ENCODE measurements at places on chromosomes 11 and 22.

GRCh38 chr22:33149611-33150010 lies 91.4 kb upstream of the SYN3 start:
- no peak for DNase-seq

DNA sequence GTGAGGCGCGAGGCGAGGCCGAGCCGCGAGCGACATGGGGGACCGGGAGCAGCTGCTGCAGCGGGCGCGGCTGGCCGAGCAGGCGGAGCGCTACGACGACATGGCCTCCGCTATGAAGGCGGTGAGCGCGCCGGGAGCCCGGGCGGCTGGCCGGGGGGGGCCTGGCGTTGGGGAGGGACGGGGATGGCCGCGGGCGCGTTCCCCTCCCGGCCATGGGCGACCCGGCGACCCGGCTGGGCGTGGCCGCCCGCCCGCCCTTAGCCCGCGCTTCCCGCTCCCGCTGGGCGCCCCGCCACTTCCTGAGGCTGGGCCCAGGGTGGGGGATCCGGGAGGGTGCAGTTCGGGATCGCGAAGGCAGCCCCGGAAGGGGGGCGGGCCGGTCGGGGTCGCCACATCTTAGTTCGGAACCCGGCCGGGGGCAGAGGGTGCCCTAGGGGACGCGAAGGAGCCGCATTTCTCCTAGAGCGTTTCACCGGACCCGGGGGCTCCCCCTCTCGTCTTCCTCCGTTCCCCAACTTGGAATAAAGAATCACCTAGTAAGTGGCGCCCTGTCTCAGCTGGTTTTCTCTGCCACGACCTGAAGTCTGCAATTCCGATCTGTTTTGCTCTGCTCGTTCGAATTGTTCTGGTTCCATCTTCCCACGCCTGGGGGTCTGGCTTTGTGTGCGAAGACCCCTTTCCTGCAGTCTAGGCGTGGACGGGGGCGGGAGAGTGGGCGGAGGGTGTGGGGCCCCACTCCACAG lies 536 bp downstream of the YWHAH start:
- peak; percentile 83 for DNase-seq

DNA sequence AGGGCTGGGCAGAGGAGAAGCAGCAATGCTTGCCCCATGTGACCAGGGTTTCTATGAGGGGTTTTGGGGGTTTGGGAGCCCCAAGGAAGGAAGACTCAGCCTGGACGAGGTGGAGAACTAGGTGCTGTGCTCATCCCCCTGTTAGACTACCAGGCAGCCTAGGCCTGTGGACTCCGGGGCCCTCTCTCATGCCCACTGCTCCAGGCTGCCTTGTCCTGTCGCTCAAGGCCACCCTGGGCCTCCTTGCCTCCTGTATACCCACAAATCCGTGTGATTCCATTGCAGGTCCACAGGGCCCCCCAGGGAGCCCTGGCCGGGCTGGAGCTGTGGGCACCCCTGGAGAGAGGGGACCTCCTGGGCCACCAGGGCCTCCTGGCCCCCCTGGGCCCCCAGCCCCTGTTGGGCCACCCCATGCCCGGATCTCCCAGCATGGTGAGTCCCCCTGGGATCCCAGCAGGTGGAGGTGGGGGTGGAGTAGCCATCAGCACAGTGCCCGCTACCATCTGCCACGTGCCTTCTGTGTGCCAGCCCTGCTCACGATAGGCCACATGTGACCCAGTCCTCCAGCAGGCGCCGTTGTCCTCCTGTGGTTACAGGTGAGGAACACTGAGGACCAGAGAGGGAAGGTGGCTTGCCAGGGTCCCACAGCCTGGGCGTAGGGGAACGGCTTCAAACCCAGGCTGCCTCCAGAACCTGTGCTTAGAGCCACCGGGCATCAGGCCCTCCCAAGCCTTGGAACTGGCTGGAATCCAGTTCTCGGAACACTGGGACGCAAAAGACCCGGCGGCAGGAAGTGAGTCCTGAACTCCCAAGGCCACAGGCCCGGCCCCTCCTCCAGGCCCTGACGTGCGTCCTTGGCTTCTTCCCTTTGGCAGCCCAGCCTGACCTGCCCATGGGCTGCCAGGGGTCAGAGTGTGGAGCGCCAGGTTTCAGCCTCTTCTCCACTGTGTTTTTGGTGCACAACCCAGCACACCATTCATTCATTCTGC lies 26.6 kb downstream of the EMID1 start:
- DNase-seq: no peak

DNA sequence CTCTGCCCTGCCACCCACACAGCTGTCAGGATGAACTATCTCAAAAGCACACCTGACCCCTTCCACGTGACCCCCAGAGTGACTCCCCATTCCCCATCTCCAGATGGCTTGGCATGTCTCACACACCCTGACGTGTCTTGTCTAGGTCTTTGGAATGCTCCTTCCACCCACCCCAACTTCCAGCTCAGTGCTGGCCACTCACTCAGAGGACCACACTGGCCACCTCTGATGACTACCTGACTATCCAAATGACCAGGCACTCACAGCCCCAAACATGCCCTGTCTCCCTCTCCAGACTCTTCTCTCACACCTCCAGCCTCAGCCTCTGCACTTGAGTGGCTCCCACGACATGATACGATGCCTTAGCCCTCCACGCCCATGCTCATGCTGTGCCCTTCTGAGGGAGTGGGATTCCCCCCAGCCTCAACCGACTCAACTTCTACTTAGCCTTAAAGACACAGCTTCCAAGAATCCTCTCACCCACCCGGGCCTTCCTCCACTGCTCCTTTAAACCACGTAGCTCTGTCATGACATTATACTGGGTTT lies 259.4 kb downstream of the BUD13 start:
- DNase-seq: no peak

GRCh38 chr11:85827748-85828639 lies 17.1 kb upstream of the SYTL2 start:
- DNase-seq: no peak

DNA sequence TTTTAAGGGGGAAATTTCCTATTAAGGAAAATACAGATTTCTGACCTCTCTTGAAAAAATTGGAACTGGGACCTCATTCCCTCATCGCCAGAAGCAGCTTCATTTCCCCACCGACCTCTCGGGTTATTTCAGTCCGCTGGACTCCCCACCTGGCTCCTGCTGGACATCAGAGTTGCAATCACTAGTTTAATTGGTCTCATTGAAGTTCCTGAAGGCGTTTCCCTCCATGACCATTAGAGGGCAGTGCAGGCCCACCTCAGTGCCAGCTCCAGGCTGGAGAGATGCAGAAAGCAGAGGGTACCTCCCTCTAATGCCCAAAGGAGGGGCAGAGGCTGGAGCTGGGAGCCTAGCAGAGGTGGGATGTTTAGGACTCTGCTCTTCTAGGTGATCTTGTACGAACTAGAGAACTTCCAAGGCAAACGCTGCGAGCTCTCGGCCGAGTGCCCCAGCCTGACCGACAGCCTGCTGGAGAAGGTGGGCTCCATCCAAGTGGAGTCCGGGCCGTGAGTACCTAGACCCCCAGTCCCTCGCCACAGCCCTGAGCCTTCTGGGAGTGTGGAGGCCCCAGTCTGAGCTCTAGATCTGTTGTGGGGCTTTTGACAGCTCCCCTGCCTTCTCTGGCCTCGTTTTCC lies 2.7 kb downstream of the CRYBB3 start:
- DNase-seq: peak; percentile 67

- DNase-seq: peak; percentile 97
Observed at GRCh38 chr22:50507421-50507990, at the start of gene LMF2. TSS of gene LMF2 (minus strand) at chr22:50507702. CDS start at chr22:50507675, 27 bp downstream.

DNA sequence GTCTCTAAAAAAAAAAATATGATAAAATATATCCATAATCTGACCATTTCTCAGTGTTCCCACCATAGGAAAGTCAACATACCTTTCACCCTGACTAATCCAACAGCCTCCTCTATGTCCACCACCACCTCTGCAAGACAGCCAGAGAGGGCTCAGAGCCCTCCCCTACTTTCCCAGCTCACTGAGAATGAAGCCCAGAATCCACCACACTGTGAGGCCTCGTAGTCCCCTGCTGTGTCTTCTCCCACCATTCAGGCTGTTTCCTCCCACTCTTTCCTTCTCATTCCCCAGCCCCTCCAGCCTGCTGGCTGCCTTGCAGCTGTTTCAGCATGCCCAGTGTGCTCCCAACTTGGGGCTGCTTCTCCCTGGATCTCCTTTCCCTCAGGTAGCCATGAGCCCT lies 27.0 kb downstream of the SGSM3 start:
- DNase-seq: no peak

DNA sequence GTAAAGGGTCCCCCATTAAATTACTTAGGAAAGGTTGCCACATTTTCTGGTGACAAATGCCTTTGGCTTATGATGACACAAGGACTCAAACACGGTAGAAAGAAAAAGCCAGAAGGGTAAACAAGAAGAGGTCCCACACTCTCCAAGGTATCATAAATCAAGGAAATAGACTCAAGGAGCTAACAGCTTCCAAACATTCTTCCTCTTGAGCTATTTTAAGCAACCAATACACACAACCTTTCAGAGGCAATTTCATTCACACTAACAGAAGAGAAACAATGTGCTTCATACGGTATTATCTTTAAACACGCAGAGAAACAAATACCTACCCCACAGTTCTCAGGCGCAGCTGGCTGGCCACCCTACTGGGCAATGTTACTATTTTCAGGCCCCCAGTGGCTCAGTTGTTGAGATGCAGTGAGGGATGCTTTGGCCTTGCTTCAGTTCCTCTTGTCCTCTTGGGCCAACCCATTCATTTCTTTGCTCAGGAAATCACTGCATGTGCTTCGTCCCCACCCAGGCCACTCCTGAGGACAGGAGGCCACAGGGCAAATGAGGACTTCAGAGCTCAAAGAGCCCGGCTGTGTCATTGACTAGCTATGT lies 15.8 kb downstream of the ABTB2 start:
- DNase-seq: no peak

GRCh38 chr11:64317961-64318765 lies at the start of gene PRDX5:
TSS of gene PRDX5 (plus strand) at chr11:64318121. CDS start at chr11:64318216, 95 bp downstream.
- DNase-seq: peak; percentile 98

DNA sequence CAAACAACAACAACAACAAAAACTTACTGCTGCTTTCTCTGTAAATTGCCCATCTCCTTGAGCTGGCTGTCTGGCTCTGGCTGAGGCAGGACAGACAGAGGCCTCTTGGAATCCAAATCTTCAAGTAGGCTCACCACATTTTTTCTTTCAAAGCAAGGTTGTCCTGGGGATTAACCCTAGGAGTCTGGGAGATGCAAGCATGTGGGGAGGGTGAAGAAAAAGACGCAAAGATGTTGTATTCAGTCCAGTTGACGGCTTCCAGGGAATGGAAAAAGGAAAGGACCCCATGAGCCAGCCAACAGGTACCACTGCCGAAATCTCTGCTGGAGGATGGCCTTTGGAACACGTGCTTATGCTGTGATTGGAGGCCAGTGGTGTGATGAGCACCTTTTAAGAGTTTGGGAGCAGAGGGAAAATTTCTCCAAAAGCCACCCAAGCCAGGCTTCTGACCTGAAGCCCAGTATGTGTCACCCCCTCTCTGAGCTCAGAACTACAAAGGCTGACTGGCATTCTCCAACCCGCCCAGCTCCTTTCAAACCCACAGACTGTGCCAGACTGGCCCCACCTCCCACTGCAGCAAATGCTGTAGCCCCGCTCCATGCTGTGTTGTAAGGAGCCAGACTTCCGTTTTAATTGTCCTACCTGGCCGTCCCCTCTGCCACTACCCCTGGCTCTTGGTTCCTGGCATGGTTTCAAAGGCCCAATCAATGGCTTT lies 10.8 kb downstream of the BLID start:
- DNase-seq: no peak

DNA sequence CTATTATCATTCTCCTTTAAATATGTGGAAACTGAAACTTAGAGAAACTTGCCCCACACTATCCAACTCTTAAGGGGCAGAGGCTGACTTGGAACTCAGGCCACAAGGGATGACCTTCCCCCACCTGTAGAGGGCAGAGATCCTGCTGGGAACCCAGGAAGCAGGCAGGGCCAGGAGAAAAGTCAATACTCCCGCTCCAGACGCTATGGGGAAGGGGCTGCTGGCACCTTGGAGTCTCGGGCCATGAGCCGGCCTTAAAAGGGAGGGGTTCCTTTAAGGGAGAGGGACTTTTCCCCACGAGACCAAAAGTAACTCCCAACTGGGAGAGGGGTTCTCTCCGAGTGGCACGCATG lies 620 bp upstream of the ANO5 start:
- DNase-seq: no peak

DNA sequence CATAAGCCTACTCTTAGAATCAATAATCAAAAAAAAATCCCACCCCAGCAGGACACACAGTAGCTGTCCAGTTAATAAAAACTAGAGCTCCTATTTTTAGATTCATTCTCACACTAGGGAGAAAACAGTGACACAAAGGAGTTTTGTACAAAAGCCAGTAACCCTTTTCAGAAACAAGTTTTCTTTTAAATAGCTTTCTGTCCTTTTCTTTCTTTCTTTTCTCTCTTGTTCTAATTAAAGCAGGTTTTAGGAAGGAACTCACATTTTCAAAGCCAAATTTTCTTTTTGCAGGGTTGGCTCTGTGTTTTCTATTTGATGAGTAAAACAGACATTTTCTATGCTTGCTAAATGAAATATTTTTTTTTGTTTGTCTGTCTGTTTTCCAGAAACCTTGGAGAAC lies 1390.7 kb downstream of the FAM181B start:
- DNase-seq: no peak

DNA sequence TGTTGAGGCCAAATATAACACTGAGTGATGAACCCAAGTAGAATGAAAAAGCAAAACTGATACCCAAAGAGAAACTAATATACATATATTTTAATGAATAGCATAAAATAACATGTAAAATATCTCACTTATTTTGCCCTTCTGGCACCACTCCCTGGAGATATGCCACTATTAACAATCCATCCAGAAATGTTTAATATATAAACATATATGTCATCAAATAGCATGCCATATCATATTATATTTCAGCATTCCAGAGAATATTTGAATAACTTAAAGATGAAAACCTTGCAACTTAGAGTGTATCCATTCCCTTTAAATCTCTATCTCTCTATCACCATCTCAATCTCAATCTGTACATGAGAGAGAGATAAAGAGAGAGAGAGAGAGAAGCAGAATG lies 1073.3 kb upstream of the RAG2 start:
- no peak for DNase-seq

DNA sequence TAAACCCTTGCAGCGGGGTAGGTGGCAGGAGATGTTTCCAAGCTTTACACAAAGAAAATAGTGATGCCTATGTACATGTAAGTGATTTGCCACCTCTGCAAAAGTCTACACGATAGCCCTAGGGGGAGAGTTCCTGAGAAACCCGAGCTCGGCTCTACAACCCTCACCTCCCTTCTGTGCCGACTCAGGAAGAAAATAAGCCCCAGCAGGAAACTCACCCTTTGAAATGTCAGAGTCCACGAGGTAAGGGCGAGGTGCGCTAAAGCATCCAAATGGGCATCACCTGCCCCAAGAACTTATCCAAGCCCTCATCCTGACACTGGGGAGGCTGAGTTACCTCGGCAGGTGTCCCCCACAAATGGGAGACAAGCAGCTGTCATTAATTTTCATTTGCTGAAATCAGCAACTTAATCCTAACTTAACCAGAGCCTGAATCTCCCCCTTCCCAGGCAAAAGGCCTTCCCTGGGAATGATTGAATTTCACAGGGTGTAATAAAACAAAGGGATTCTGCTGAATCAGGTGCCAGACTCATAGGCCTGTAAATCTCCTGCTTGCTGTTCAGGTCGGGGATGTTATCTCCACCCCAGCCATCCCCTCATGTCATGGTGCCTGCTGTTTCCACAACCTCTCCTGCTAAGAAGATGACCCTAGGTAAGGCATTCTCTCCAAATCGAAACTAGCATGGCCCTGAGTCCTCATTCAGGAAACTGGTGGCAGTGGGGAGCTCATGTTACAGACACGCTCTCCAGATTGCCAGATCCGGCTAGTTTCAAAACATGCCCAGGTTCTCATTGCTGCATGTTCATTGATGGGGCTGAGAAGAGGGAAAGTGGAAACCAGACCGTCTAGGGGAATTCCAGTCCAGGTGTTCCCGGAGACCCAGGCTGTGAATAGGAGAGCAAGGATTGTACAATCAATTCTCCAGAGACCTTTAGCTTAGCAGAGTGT lies 105.3 kb upstream of the KIRREL3 start:
- no peak for DNase-seq

Measured in upper lobe of right lung (tissue), 1 donor.